Activated CD4-positive, alpha-beta T cell treated with anti-CD3 and anti-CD28 coated beads for 36 hours (primary cell): ENCODE measurements at places on chromosomes 11 and 22.

GRCh38 chr11:114163830-114164401 is 104.4 kb downstream of the ZBTB16 start:
- DNase-seq, result no peak

- no peak for DNase-seq
Observed at GRCh38 chr11:74138572-74138971, 32.2 kb downstream of the C2CD3 start.

DNA sequence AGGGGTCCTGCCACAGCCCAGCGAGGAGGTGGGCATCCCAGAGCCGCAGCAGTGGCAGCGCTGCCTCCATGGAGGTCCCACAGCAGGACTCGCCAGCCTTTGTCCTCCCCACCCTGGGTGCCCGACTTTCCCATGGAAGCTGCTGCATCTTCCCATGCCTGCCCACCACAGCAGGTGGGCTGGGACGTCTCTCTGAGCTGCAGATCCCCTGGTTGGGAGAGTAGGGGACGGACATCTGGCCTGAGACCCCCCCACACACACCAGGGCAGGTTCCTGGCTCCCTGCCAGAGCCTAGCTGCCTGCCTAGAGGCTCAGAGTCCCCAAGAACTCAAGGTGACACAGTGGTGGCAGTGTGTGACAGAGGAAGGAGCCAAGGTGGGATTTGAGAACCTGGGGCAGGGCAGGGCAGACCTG is 21.5 kb upstream of the PRR5 start:
- DNase-seq, result no peak

DNA sequence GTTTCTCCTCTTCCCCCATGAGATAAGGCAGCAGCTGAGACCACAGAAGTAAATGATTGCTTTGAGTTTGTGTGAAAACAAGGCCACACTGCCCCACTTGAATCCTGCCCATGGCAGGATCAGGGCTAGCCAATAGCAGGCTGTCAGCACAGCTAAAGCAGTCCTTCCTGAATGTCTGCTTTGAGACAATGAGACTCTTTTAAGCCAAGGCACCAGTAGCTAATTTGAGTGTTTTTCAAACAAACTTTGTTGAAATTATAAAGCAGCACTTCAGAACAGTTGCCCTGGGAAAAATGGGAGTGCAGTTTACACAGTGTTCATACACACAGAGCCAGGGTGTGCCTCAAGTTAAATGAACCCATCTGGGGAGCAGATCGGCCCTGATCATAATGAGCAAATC is 103.5 kb upstream of the OR5AK2 start:
- DNase-seq, result no peak

- no peak for DNase-seq
Observed at GRCh38 chr11:44467931-44468330, 97.5 kb upstream of the CD82 start.

- no peak for DNase-seq
Observed at GRCh38 chr11:77088236-77089003, 14.2 kb upstream of the OMP start.

GRCh38 chr11:131827430-131827829 is 457.0 kb downstream of the NTM start:
- no peak for DNase-seq

DNA sequence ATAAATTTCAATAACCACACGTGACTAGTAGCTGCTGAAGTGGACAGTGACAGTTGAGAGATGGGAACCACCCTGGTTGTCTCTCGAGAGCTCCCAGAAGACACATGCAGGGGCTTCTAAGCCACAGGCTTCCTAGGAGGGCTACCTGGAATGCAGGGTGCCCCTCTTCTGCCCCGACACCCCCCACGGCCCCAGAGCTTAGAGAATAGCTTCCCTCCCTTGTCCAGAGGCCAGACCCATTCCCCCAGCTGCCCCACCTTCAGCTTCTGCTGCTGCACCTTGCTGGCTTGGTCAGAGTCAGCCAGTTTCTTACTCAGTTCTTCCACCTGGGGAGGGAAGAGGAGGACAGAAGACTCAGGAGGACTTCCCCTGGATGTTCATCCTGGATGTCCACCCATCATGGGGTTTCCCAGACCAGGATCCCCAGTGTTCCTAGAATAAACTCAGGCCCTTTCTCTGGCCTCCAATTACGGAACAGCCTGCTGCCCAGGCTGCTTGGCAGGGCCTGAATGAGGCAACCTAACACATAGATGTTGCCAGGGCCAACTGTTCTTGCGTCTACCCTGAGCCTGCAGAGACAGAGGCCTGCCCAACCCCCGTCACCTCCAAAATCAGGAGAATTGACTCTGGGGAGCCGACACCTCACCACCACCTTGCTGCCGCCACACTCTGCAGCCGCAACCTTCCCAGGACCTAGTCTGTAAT is 12.0 kb downstream of the IL18BP start:
- DNase-seq, result no peak

GRCh38 chr22:37607010-37607934 is 1.4 kb upstream of the GGA1 start:
- DNase-seq, result peak; percentile 95

- DNase-seq, result peak; percentile 65
Observed at GRCh38 chr11:125886997-125887372, 483 bp upstream of the HYLS1 start.

GRCh38 chr22:46049726-46050450 is 72.9 kb upstream of the WNT7B start:
- peak; percentile 3 for DNase-seq

DNA sequence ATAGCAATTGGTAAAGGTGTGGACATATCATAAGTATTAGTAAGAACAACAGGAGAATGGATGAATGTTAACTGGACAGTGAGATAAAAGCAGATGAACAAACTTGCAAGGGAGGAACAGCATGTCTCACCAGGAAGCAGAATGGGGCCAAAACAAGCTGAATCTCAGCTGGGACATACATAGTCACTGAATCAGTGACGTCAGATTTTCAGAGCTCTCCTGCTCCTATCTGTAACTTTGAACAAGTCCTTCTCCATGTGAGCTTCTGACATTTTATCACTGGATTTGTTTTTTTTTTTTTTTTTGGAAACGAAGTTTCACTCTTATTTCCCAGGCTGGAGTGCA is 118.7 kb downstream of the BBOX1 start:
- DNase-seq, result no peak

- DNase-seq, result no peak
Observed at GRCh38 chr11:75431533-75432525, 1.2 kb downstream of the KLHL35 start.

GRCh38 chr11:28153586-28153985 is 45.4 kb downstream of the METTL15 start:
- DNase-seq, result no peak

GRCh38 chr22:19912271-19912999 is 29.1 kb upstream of the COMT start:
- no peak for DNase-seq

DNA sequence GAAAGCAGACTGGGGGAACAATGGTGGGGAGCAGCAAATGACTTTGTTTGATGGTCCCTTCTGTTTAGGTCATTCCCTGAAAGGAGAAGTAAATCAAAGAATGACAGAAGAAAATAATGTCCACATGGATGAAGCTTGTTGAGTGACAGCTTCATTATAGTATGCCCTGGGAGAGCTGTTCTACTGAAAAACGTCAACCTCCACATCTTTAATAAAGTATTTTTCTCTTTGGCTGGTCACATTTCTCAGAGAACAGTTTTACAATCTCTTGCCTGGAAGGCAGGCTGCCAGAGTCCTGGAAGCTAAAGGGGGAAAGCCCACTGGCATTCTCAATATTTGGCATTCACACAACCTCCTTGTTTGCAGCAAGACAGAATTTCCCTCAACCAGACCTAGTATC is 287.9 kb downstream of the SWAP70 start:
- DNase-seq, result no peak

DNA sequence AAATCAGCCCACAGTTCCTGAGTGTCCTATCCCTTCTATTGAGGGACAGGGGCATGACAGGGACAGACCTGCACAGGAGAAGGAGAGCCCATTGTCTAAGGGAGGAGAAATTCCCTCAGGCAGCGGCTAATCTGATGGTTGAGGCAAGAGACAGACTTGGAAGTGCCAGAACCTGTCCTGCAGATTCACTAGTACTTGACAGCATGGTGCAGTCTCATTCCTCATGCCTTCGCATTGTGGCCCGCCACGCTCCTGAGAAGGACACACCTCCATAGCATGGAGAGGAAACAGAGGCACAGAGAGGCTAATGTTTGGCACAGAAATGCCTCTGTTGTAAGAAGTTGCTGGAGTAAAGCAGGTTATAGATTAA is 3.2 kb downstream of the P2RY6 start:
- DNase-seq, result no peak

GRCh38 chr11:117239295-117239694 is 6.8 kb downstream of the RNF214 start:
- no peak for DNase-seq

DNA sequence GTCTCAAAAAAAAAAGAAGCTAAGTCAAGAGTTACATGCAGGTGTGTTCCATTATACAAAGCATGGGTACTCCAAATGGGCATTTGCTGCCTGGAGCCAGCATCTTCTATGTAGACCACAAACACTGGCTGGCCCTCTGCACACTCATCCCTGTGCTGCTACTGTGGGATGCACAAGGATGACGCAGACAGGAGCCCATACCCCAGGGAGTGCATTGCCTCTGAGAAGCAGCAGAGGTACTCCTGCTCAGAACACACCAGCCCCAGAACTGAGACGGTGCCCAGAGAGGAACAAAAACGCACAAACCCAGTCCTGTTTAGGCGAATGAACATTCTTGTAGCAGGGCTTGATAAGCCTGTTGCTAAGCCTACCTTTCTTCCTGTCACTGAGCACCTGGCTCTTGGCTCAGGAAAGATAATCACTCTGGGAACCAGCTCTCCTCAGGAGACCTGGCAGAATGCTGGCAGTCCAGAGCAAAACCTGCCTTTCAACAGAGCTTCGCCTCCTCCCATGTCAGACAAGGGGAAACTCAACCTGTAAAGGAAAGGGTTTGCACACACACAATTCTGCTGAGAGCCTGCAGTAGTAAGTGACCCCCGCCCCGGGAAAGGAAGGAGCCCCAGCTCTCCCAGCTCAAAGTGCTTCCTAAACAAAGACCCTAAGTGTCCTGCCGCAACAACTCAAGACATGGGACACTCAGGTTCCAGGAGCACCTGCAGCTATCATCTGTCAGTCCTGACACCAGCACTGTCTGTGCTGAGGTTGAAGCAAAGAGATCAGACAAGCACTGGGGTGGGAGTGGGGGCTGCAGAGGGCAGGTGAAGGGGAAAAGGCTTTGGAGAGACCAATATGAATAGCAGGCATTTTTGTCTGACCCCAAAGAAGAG is 145.7 kb downstream of the TENM4 start:
- no peak for DNase-seq

DNA sequence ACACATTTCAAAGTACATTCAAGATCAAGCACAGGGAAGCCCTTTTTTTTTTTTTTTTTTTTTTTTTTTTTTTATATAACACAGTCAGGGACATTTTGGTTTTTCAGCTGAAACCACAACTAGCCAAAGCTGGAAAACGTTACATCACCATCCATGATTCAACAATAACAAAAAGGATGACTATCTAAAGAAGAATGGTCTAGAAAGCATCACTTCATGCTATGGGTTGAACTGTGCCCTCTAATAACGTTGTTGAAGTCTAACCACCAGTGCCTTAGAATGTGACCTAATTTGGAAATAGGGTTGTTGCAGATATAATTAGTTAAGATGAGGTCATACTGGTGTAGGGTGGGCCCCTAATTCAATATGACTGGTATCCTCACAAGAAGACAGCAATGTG is 46.6 kb downstream of the MTMR2 start:
- no peak for DNase-seq

DNA sequence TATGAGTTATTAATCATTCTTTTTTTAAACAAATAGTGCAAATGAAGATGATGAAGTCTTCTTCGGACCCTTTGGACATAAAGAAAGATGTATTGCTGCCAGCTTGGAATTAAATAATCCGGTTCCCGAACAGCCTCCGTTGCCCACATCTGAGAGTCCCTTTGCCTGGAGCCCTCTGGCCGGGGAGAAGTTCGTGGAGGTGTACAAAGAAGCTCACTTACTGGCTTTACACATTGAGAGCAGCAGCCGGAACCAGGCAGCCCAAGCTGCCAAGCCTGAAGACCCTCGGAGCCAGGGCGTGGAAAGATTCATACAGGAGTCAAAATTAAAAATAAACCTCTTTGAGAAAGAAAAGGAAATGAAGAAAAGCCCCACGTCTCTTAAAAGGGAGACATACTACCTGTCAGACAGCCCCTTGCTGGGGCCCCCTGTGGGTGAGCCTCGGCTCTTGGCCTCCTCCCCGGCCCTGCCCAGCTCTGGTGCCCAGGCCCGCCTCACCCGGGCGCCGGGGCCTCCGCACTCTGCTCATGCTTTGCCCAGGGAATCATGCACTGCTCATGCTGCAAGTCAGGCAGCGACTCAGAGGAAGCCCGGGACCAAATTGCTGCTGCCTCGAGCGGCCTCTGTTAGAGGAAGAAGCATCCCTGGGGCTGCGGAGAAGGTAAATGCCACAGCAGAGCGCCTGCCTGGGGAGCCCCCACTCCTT is 11.8 kb downstream of the GTSE1 start:
- DNase-seq, result no peak

- DNase-seq, result no peak
Observed at GRCh38 chr11:72083414-72083813, 2.8 kb downstream of the LRRC51 start.

DNA sequence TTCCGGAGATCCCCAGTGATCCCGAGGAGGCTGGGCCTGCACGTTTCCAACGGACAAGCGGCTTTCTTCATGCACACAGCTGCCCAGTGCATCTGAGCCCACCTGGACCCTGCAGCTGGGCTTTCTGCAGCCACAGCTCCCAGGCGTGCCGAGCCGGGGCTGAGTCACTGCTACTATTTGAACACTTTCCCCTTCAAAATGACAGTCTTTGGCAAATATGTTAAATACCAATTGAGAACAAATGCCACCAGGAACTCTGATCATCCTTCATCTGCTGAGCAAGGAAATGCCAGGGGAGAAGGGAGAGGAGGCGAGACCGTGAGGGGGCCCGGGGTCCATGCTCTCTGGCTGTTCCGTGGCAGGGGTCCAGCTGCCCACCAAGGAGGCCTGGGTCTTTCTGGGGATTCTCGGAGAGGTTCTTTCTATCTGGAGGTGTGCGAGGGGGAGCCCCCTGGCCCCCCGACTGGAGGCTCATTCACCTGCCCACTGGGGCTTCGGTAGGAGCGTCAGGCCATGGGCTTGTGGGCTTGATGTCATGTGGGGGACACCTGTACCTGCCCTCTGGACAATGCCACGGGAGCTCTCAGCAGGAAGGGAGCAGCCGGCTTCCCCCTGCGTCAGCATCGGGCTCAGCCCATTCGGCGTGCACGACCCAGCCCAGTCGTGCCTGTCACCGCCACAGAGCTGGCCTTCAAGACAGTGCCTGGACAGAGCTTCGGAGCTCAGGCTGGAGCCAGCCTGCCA is 159.6 kb downstream of the CTTN start:
- DNase-seq, result no peak

- DNase-seq, result no peak
Observed at GRCh38 chr11:95991101-95991500, 67.2 kb upstream of the MTMR2 start.
